ENCODE measurements at places on chromosomes 7 and 10.

- DNase-seq: no peak
These were observed 43.3 kb downstream of the DGKB start for GRCh38 chr7:14859267-14859666.

DNA sequence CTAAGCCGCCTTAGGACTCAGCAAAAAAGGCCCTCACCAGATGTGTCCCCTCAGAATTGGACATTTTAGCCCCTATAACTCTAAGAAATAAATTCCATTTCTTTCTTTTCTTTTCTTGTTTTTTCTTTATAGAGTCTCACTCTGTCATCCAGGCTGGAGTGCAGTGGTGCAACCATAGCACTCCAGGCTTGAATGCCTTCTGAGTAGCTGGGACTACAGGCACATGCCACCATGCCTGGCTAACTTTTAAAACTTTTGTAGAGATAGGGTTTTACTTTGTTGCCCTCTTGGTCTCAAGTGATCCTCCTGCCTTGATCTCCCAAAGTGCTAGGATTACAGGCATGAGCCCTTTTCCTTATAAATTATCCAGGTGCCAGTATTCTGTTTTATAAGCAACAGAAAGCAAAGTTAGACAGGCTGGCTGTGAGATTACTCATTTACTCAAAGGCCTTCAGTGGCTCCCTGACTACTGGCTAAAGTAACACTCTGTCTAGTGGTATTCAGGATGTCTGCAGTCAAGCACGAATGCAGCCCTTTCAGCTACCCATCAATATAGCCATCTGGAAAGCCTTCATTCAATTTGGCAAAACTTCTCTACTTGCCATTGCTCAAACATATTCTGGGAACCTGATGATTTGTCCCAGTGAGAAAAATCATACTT lies 128.6 kb downstream of the ICA1 start:
- no peak for DNase-seq

DNA sequence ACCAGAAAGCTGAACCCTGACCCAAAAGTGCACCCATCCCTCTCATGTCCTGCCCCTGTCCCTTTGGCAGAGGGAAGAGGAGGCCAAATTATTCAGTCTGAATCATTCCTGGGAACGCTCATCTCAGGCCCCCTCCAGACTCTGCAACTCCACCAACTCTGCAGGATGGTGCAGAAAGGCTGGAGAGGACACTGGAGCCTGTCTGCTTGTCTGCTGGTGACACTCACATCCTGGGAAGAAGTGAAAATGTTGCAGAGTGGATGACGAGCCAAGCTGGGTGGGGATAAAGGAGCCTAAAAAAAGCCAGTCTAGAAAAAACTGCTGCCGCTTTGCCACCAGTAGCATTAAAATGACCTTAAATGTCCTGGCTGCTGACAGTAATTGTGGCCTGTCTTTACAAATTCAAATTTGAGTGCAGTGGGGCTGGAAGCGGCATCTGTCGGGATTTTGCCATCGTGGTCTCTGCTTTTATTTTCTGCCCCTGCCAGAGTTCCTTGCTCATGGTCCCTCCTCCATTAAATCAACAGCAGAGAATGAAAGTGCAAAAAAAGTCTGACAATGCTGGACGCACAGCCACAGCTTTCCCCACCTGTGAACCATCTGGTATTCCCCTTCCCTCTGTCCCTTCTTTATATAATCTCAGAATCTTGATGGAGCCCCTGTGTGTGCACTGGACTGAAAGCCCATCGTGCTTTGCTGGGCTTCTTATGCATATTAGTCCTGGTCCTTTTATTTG lies 63.9 kb downstream of the STK17A start:
- DNase-seq: no peak

DNA sequence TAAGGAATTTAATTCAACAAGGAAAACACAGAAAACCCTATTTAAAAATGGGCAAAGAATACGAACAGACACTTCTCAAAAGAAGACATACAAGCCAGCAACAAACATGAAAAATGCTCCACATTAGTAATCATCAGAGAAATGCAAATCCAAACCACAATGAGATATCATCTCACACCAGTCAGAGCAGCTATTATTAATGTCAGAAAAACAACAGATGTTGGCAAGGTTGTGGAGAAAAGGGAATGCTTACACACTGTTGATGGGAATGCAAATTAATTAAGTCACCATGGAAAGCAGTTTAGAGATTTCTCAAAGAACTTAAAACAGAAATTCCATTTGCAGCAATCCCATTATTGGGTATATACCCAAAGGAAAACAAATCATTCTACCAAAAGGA lies 55.2 kb downstream of the GCC1 start:
- DNase-seq: no peak

DNA sequence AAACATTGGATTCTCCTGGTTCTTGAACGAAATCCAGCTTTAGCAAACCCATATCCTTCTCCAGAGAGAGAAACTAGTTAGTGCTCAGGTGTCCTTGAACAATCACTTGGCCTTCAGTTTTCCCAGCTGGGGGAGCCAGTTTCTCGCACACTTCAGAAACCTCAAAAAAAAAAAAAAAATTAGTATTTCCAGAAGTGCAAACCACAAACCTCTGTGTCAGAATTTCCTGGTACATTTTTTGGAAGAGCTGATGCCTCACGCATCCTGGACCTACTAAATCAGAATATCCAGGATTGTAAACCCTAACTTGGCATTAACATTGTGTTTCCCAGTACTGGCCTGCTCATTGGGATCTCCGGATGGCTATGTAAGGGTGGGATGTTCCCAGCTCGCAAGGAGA lies 143.4 kb upstream of the EGR2 start:
- no peak for DNase-seq

DNA sequence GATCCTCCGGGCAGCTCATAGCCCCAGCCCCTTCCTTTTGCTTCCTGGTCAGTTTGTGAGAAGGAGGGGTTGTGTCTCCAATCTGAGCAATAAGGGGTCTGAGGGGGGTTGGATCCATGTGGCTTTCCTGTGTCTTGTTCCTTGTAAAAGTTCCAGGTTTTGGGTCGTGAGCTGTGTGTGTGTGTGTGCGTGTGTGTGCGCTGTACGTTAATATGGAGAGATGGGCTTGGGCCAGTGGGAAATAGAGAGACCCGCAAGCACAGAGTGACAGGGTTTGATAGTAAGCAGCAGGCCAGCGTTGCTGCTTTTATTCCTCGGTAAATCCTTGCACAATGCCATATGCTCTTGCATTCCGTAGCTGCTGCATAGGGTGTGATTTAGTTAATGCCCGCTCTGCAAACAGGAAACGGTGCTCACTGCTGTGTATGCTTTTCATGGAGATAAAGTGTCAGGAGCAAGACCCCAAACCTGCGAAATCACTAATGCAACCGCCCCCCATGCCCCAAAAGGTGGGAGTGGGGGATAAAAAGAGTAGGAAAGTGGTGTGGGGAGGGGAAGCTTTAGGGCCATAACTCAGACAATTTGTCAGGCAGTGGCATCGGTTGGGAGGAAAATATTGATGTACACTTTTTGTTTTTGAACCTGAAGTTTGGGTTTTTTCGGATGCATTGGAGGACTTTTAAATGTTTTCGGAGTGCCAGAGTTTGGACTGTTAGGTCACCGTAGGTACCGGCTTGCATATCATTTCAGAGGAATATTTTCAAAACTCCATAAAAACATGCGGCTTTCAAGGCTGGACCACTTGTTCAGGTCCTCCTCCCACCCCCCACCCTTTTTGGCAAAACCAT lies 108.7 kb downstream of the TCF7L2 start:
- DNase-seq: no peak

DNA sequence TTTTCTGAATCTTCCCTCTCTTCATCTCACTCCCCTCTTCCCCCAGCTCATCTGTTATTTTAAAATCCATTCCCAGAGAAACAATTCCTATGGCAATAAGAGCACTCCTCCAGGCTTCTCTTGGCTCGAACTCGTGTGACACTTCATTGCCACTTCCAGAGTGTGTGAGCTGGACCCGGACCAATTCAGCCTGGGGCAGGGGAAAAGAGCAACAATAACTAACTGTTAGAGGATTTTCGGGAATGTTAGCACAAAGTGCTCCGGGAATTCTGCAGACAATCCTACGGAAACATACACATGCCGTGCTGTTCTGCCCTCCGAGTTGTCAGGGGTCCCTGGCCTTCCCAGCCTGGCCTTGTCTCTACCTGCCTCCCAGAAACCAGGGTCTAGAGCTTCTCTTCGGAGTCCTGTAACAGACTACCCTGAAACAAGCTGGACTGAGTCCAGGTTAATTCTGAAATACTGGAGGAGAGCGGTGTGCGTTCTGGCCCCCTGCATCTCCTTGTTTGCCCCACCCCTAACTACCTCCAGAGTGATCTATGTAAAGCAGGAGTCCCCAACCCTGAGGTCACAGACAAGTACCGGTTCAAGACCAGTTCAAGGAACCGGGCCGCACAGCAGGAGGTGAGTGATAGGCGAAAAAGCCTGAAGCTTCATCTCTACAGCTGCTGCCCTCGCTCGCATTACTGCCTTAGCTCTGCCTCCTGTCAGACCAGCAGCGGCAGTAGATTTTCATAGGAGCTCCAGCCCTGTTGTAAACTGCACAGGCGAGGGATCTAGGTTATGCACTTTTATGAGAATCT lies 11.3 kb downstream of the COL26A1 start:
- no peak for DNase-seq

All from hematopoietic multipotent progenitor cell treated with erythropoietin and hydrocortisone succinate and interleukin-3 and kit ligand, for 4 days (in vitro differentiated cells).